Activated CD4-positive, alpha-beta T cell treated with anti-CD3 and anti-CD28 coated beads, Interleukin-2, amount 50 U/mL, for 16 hours (primary cell): ENCODE measurements at places on chromosomes 7 and 10.

DNA sequence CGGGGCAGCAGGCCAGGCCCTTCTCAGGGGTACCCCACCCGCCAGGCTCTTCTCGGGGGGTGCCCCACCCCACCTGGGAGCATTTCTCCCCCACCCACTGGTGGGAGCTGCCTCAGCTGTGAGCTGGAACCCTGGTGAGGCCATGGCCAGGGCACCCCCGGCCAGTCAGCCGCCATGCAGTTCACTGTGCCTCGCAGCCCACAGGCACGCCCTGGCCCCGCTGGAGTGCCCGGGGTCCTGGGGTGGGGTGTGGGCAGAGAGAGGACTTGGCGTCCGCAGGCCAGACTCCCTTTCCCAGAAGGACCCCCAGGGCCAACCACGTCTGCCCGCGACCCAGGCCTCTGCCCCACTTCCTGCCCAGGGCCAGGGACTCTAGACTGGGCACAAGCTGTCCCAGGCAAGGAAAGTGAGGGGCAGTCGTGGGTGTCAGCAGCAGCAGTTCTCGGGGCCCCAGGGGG is 13.1 kb downstream of the DPYSL4 start:
- no peak for DNase-seq

DNA sequence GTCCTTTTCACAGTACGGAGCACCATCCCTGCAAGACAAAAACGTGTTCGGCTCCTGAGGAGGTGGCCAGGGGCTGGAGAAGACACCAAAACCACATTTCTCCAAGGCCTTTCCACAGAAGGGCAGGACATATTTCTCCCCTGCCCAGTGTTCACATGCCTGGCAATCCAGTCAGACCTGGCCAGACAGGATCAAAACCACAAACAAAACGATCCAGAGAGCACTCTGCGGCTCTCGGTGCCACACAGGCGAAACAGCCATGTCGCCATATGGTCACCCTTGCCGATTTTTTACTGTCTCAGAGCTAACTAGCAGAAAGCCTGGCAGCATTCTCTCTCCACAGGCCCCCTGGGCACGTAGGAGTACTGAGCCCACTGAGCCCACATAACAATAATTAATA is 113.0 kb downstream of the ABLIM1 start:
- DNase-seq: no peak

GRCh38 chr10:20954519-20954918 is 57.4 kb upstream of the NEBL start:
- DNase-seq: no peak

DNA sequence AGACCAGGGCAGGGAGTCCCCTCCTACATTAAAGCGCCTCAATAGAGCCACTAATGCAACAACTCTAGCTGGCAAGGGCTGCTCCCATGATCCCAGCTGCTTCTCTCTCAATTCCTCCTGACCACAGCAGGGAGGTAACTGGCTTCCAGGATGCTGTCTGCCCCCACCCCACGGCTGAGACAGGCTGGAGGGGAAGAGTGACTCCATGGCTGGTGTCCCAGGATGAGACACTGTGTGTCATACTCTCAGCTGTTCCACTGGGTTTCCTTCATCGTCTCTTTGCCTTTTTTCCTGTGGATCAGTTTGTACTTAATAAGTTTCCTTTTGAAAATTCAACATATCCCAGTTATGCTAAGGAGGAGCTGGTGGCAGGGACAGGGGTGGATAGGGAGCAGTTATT is 27.7 kb upstream of the MYH16 start:
- no peak for DNase-seq

- DNase-seq: no peak
Observed at GRCh38 chr7:140153666-140154161, 23.1 kb downstream of the KDM7A start.

DNA sequence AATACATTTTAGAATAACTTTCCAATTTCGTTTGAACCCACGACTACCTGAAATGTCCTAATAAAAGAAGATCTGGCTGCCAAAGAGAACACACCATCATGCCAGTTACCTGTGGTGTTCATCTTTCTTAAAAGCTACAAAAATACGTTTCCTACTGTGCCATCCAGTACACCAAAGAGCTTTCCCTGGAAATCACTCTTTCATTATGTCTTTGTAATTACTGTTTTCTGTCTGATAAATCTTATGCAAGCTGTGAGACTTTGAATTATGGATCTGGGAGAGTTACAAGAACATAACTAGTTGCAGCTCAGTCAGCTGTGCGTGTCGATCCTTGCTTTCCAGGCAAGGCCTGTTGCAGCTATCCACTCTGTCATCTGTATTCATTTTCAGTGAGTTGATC is 12.5 kb upstream of the POM121L12 start:
- DNase-seq: no peak

GRCh38 chr10:88828310-88828709 is 23.3 kb downstream of the ANKRD22 start:
- DNase-seq: no peak

GRCh38 chr10:132173185-132173584 is 13.6 kb upstream of the DPYSL4 start:
- no peak for DNase-seq
